ENCODE measurements at places on chromosomes 5 and 9.

- DNase-seq, result no peak
Observed at GRCh38 chr5:168776070-168776469, 196.9 kb upstream of the PANK3 start.

DNA sequence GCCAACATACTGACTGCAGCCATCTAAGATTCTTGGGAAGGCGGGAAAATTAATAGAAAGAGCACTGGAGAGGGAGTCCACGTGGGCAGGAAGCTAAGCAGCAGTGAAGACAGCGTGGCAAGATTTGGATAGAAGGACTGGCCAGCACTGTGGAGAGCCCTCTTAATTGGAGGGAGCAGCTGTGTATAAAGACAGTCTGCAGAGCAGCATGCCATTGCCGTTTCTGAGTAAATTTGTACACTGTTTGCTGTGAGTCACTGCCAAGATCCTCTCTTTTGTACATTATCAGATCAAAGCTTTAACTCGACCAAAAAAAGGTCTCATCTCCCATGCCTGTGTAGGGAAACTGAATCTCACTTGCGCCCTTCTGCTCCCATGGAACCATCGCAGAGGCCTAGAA is 45.3 kb downstream of the INSYN2B start:
- no peak for DNase-seq

GRCh38 chr5:157570531-157571200 is 4.9 kb downstream of the ADAM19 start:
- no peak for DNase-seq

DNA sequence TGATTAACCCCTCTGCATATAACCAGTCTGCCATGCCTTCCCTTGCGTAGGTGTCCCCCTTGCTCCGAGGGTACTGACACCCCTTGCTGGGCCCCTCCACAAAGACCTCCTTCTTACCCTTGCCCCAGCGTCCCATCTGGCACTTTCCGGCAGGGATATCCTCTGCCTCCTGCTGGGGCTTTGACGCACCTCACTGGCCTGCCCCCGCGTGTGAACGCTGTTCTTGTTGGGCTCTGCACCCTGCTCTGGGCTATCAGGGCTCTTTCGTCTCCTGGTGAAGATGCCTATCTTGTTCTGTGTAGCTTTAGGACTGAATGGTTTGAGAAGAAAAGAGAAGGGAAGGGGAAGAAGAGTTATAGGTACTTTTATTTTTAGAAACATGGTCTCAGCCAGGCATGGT is 53.0 kb downstream of the SUB1 start:
- DNase-seq, result no peak

DNA sequence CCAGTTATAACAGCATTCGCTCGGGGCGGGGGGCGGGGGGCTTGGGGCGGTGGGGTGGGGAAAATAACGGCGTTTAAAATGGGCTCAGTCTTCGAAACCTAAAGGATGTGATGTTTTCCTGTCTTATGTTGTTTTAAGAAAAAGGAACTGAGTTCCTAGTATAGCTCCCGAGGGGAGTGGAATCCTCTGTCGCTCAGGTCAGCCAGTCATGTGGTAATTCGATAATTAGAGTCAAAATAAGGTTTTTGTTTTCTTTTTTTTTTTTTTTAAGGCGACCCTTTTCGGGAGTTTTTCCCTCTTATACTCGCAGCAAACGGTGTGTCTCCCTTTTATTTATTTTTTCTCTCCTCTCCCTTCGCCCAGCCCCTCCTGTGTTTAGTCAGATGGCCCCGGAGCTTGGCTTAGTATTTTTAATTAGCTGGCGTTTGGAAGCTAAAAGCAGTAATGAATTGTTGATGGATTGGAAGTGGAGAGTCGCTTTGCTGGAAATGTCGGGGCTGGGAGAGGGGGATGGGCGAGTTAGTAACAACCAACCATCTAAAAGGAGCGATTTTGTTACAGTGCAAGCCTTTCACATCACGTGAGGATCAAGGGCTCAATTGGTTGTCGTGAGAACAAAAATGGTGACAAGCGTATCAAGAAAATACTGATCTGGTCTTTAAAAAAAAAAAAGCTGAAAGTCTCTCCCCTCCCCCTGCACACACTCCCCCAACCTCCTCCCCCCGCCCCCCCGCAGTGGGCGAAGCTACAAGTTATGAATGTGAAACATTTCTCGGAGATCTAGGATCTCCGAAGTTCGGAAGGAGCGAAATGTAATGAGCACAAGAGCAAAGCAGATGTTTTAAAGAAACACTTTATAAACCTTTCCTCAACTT is 714 bp upstream of the ZNF608 start:
- DNase-seq, result peak; percentile 86

DNA sequence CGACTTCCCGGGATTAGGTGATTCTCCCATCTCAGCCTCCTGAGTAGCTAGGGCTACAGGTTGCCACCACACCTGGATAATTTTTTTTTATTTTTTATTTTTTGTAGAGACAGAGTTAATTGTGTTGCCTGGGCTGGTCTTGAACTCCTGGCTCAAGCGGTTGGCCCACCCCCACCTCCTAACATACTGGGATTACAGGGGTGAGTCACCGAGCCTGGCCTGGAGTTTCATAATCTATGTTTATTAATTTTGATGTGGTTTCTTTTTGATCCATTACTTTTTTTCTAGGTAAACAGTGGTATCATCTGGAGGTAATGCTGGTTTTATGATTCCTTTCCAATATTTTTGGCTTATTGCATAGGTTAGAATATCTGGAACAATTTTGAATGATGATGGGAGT is 54.2 kb downstream of the KIAA1958 start:
- DNase-seq, result no peak

- no peak for DNase-seq
Observed at GRCh38 chr5:79791843-79792242, 102.2 kb downstream of the CMYA5 start.

- no peak for DNase-seq
Observed at GRCh38 chr5:73336366-73336765, 112.2 kb downstream of the FOXD1 start.

- DNase-seq, result no peak
Observed at GRCh38 chr9:84754881-84755280, 85.4 kb downstream of the NTRK2 start.

GRCh38 chr9:3842839-3843238 is 317.0 kb upstream of the RFX3 start:
- no peak for DNase-seq

GRCh38 chr9:98861781-98862504 is 54.5 kb downstream of the GALNT12 start:
- no peak for DNase-seq

- DNase-seq, result no peak
Observed at GRCh38 chr5:125200866-125201373, 454.5 kb upstream of the ZNF608 start.

DNA sequence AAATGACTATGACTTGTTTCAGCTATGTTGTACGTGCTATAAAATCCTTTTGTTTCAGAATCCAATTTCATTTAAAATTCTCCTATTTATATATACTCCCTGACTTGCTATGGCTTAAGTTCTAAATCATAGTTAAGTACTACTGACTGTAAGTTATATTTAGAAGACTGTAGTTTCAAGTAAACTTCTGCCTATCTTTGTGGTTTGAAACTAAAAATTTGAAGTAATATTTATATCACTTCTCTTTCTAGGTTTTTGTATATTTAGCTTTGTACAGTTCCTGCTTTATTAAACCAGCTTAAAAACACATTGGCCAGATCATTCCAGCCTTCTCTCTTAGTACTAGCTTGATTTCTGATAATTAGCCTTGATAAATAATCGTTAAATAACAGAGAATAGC is 196.3 kb downstream of the MLLT3 start:
- no peak for DNase-seq

DNA sequence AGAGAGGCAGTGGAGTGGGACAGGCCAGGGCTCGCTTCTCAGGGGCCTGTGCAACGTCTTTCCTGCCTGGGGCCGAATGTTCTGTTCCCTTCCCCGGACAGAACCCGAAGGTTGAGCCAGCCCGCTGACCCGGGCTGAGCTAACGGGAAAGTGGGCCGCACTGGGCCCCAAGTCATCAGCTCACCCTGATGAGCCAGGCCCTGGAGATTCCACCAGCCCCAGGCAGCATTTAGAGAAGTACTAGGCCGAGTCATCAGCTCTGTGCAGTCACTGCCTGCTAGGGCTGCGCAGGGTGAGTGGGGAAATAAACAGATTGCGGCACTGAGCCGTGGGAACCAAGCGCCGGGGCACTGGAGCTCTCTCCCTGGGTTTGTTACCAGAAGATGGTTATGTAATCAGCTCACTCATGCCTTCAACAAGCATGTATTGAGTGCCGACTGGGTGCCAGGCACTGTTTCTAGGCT is 29.1 kb upstream of the DUSP1 start:
- DNase-seq, result no peak

GRCh38 chr5:69502767-69503488 is 10.3 kb downstream of the OCLN start:
- DNase-seq, result no peak

DNA sequence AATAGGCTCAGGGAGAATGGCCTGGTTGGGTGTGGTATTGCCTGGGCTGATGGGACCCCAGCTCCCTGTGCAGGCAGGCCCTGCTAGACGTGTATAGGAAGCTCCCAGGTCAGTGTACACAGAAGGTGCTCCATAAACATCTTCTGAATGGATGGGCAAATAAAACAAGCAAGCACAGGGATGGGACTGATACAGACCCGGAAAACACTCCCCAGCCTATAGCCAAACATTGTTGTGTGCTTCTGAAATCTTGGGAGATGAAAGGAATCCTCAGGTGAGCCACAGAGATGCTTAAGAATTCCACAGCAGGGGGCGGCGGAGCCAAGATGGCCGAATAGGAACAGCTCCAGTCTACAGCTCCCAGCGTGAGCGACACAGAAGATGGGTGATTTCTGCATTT is 151.8 kb downstream of the ENTREP1 start:
- DNase-seq, result no peak

GRCh38 chr5:150653145-150653761 is 7.8 kb upstream of the MYOZ3 start:
- DNase-seq, result no peak

- DNase-seq, result no peak
Observed at GRCh38 chr9:87447547-87448432, 49.9 kb upstream of the DAPK1 start.

Data from coronary artery (tissue), 2 donors.